Fibroblast of the aortic adventitia (primary cell): ENCODE measurements at places on chromosomes 6 and 20. TPM values are rescaled to one million over a fixed set of nuclear protein-coding genes. Genes with fewer than 3 reads are reported as not detected.

The TBX18 gene
- 16.1 and 27.1 TPM in 2 replicates for total RNA-seq

The ABHD16B gene
- not detected in 2 replicates for total RNA-seq

The ACTL10 gene
- total RNA-seq = 2.2 and 2.5 TPM in 2 replicates

The EDN1 gene
- total RNA-seq = 2.3 and 7.4 TPM in 2 replicates

The CNR1 gene
- not detected in 2 replicates for total RNA-seq

The MCCD1 gene
- not detected in 2 replicates for total RNA-seq

The BICRAL gene
- total RNA-seq = 7.7 and 15.8 TPM in 2 replicates

The BMP7 gene
- not detected in 2 replicates for total RNA-seq

The MTHFD1L gene
- 39.0 and 68.7 TPM in 2 replicates for total RNA-seq

The PHACTR3 gene
- not detected in 2 replicates for total RNA-seq

The SSTR4 gene
- total RNA-seq = not detected in 2 replicates

The MEI4 gene
- total RNA-seq = not detected in 2 replicates

The KIF3B gene
- total RNA-seq = 33.1 and 36.8 TPM in 2 replicates

The C2 gene
- total RNA-seq = 4.4 and 48.2 TPM in 2 replicates

The PRR18 gene
- not detected in 2 replicates for total RNA-seq

The FUCA2 gene
- total RNA-seq = 72.5 and 74.4 TPM in 2 replicates

The OR12D3 gene
- not detected in 2 replicates for total RNA-seq

The PDE10A gene
- total RNA-seq = 6.1 and 12.7 TPM in 2 replicates

DNA sequence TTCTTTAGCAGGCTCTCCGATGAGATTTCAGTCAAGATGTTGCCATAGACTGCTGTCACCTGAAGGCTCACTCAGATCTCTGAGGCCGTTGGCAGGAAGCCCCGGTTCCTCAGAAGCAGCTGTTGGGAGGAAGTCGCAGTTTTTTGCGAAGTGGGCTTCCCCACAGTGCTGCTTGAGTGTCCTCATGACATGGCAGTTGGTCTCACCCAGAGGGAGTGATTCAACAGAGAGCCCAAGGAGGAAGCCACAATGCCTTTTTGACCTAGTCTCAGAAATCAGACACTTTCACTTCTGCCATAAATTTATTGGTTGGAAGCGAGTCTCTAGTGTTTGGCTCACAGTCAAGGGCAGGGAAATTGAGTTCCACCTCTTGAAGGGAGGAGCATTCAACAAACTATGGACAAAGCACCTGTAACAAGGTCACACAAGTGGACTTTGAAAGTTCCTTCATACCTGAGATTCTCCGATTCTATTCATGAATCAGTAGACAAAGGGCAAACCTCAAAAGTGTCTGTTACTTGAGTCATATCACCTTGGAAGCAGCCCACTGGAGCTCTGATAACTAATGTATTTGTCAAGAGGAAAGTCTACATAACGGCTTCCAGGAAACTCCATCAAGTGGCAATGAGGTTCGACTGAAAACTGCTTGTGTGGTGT lies 208.3 kb downstream of the TASP1 start:
- peak; percentile 5 for DNase-seq

DNA sequence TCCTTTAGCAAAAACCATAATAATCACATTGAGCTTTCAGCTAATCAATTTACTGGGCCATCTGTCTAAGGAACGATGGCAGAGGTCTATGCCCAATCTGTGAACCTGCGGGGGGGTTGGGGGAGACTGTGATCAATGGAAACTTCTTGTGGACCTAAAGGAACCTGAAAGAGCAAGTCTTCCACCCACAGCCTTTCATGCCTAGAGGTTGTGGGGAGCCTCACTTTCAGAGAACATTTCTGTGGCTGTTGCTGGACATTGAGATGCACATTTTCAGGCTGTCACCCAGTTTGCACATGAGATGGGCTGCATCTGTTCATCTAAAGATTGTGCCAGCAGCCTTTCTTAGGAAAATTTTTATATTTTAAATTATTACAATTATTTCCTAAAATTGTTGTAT lies 310.0 kb upstream of the SPTLC3 start:
- DNase-seq = no peak

DNA sequence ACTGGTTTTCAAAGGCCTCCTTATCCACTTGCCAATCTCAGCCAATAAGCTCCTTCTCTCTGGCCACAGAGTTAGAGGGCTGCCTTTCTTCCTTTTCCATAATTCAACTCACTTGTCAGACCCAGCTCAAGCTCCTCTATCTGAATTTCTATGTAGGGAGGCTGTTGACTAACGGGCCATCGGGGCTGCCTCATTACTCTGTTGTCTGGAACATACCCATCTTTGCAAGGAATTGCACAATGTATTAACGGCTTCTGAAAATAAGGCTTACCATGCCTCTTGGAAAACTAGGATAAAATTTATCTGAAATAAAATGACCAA lies 28.5 kb upstream of the KIF6 start:
- DNase-seq = peak; percentile 25

GRCh38 chr6:120648713-120649112 lies 685.6 kb downstream of the TBC1D32 start:
- no peak for DNase-seq

DNA sequence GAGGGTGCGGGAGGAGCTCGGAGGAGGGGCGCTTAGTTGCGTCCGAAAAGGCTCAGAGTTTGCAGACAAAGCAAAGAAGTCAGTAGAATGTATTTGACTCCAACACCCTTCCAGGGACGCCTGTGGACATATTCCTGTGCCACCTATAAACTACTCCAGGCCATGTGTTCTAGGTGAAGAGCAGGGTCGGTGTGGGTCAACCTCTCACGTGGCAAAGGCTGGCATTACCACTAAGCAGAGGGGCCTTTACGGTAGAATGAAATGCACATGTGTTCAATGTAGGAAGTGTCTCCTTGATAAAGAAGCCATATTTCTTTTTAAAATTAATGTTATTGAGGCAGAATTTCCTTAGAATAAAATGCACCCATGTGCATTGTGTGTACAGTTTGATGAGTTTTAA lies 15.4 kb downstream of the SIRT5 start:
- no peak for DNase-seq

DNA sequence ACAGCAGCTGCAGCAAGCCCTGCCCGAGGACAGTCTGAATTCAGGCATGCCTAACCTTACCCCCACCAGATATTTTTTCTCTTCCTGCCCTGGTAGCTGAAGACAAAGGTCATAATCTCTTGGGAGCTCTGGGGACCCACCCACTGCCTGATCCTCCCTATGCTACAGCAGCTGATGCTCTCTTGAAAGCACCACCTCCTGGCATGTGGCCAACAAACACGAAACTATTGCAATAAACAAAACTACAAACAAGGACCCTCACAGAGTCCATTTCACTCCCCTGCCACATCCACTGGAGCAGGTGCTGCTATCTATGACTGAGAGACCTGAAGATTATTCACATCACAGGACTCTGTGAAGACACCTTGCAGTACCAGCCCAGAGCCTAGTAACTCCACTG lies 238.5 kb upstream of the HS3ST5 start:
- DNase-seq = no peak

- no peak for DNase-seq
Measured at GRCh38 chr6:2844008-2844407, 2.3 kb upstream of the SERPINB1 start.

GRCh38 chr20:34922654-34923381 lies 32.8 kb downstream of the GSS start:
- DNase-seq = peak; percentile 87

- no peak for DNase-seq
Measured at GRCh38 chr20:1637226-1637625, 17.4 kb upstream of the SIRPB1 start.

GRCh38 chr20:54260116-54260515 lies 52.2 kb downstream of the PFDN4 start:
- no peak for DNase-seq

DNA sequence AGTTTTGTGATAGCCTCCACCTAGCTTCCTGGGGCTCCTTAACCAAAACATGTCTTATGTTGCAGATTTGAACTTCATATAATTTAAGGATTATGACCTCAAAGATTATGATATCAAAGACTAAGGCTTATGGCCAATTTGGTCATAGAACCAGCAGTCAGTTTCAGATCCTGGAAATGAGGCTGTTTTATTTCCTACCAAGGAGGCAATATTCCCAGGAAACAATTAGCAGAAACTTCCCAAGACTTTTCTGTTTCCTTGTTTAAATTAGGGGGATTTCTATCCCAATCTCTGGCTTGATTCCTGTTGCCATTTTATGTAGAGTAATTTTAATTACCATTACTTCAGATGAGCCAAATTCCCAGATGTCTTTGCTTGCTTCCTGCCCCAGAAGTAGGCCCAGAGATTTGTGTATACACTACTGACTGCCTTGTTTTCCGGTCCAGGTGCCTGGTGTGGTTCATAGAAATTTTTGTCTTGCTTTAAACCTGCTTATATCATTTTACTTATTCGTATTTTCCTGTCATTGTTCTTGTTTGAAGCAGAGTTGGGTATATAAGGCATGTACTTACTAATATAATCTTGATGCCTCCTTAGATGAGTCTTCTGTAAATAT lies 119.2 kb upstream of the TMEM170B start:
- DNase-seq = no peak

- DNase-seq = no peak
Measured at GRCh38 chr6:136517582-136517981, 32.6 kb downstream of the MAP7 start.

GRCh38 chr6:151399679-151400078 lies 8.3 kb upstream of the ZBTB2 start:
- DNase-seq = no peak

- DNase-seq = no peak
Measured at GRCh38 chr20:23870461-23870860, 9.1 kb downstream of the CST5 start.

DNA sequence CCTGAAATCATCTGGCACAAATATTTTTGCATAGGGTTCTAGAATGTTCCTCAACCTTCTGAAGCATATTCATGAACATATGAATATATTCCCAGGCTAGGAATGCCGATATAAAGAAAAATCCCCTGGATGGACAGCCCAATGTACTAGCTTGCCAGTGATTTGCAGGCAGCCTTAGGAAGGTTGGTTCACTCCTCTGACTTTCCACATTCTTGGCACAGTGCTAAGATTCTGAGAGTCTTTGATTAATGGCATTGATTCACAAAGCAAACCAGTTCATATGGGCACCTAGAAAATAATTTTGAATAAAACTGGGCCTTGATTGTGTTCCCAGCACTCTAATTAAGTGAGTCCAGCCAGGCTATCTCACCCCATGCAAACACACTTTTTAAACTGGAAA lies 56.9 kb upstream of the ENPP4 start:
- no peak for DNase-seq

DNA sequence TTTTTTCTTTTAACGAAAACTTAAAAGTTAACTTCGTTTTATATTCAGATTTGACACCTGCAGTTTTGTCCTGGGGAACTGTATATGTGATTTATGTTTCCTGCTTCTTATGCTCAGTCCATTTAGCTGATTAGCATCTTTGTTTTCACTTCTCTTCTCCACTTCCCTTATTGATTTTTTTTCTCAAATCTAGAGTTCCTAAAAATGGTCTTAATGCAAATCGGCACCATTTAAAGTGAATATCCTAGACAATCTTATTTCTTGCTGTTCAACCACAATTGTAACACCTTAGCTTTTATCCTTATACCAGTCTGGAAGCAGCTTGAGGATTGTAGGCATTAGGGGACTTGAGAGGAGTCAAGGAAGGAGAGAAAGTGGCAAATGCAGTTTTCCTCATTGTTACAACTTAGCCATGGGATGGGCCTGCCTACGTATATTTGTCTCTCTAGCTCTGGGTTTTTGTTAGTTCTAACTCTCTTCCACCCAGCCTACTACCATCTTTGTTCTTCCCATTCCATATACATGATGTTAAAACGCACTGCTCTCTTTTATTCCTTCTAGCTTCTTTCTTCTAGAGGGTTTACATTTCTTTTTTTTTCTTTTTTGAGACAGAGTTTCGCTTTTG lies 8.5 kb downstream of the QRSL1 start:
- DNase-seq = no peak

DNA sequence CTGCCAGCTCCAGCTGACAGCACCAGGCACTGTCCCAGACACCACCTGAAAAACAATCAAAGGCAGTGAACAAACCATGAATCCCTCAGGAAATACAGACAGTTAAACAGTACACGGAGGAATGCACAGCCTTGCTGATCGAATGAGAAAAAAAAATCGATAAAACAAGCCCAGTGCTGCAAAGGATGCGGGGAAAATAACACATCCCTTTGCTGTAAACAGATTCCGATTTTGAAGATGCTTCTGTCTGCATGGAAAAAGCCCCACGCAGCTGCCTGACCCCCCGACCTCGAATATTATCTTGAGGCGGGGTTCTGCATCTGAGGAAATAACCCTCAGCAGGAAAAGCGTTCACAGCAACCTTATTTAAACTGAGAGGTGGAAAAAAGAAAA lies 43.9 kb downstream of the RBM38 start:
- no peak for DNase-seq

GRCh38 chr6:7439228-7439627 lies 49.6 kb downstream of the RIOK1 start:
- DNase-seq = no peak

GRCh38 chr6:146961831-146962230 lies 242.4 kb upstream of the STXBP5 start:
- DNase-seq = no peak

GRCh38 chr20:58938078-58938477 lies 43.0 kb upstream of the NELFCD start:
- no peak for DNase-seq

GRCh38 chr6:25035512-25036435 lies 100.0 kb upstream of the RIPOR2 start:
- DNase-seq = no peak

DNA sequence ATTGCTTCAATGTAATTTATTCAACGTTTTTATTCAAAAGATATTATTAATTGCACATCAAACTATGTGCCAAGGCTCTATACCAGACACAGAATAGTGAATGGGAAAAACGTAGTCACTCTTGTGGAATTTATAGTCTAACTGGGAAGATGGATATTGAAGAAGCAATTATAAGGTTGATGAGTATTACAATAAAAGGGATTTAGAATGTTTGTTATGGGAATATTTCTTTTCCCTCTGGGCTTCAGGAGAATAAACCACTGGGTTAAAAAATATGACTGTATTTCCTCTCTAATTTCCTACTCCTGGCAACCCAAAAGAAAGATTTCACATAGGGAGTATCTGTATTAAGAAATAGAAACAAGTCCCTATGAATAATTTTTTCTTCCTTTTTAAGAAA lies 25.1 kb upstream of the UTRN start:
- peak; percentile 73 for DNase-seq

DNA sequence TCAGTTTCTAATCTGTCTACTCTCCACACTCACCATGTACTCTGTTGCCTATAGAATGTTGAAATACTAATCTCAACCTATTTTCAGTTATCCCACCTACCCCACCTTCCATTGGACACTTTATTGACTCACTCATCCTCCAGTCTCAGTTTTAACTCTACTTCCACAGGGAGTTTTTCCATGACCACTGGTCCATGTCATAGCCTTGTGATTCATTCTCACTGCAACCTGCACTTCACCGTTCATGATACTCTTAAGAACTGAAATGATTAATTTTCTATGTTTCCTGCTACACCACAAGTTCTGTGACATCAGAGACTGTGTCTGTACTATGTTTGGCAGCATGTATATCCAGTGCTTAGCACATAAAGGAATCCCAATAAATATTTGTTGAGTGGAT lies 122.8 kb upstream of the HSF2 start:
- DNase-seq = no peak

DNA sequence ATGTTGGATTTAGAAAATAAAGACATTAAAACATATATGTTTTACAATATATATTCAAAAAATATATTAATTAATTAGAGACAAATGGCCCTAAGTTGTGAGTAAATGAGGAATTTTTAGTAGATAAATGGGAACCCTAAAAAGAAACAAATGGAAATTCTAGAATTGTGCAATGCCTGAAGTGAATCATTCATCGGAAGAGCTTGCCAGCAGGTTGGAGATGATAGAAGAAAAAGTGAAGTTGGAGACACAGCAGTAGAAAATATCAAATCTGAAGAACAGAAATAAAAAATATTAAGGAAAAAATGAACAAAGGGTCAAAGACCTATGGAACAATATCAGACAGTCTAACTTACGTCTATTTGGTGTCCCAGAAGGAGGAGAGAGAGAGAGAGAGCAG lies 109.4 kb upstream of the NEDD9 start:
- peak; percentile 41 for DNase-seq
